ENCODE measurements at places on chromosomes 7 and 10. TPM values are rescaled to one million over a fixed set of nuclear protein-coding genes. Genes with fewer than 3 reads are reported as not detected.

IGF2BP3 gene
- total RNA-seq = 3.5 TPM

DPYSL4 gene
- 2.3 TPM for total RNA-seq

ANXA8 gene
- total RNA-seq = 0.12 TPM

GFRA1 gene
- not detected for total RNA-seq

GNGT1 gene
- total RNA-seq = not detected

CLDN4 gene
- 58.2 TPM for total RNA-seq

STEAP1B gene
- total RNA-seq = 23.6 TPM

LRMDA gene
- total RNA-seq = 0.55 TPM

PPP1R17 gene
- total RNA-seq = not detected

MCM10 gene
- total RNA-seq = 5.4 TPM

CCDC172 gene
- total RNA-seq = not detected

MYPN gene
- 0.25 TPM for total RNA-seq
